ENCODE measurements at places on chromosomes 1 and 21.

GRCh38 chr1:36480161-36480560, 2.6 kb downstream of the CSF3R start:
- no peak for DNase-seq

DNA sequence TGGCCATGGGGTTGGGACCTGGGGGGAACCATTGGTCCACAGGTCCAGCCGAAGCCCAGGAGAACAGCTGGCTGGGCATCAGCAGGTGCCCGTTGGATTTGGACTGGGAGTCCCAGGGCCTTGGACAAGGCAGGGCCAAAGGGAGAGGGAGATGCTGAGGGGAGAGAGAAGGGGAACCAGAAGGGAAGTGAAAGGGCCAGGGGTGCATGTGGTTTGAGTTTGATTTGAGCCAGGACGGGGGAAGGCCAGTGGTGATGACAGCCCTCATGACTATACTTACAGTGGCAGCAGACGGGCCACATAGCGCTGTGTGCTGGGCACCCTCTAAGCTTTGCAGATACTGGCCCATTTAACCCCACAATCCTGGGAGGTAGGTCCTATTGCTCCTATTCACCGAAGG, 18.8 kb downstream of the AGRN start:
- DNase-seq = no peak

DNA sequence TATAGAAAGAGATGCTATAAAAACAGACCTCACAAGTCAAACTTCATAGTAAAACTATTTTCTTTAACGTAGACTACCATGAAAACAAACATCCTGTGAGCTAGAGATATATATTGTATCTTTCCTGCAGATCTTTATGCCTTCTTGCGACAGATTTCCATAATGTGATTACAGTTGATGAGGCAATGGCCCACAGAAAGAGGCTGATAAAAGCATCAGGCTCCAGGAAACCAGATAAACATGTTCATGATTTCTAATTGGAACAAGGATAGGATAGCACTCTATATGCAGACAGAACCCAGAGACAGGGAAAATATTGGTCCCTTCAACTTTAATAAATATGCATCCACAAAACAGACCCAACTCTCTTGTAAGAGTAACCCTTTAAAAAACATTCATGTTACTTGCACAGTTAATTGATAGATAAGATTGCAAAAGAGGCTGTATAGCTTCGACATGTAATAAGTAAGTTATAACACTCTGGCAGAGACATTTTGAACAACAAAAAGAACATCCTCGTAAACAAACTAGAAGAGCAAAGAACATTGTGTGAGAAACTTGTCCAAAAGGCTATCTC, 329.4 kb downstream of the AGBL4 start:
- DNase-seq = no peak

DNA sequence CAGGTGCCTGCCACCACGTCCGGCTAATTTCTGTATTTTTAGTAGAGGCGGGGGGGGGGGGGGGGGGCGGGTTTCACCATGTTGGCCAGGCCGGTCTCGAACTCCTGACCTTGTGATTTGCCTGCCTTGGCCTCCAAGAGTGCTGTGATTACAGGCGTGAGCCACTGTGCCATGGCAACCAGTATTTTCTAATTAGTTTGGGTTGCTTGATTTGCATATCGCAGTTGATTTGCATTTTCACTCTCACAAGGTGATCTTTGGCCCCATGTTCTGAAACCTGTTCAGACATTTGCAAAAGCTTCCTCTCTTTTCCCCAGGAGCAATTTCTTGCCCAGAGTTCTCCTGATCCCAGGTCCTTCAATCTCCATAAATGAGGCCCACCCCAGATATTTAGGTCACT, 1.7 kb downstream of the TOR3A start:
- no peak for DNase-seq

GRCh38 chr1:172324086-172324485, 96.4 kb upstream of the C1orf105 start:
- DNase-seq = no peak

- no peak for DNase-seq
These were observed 15.5 kb downstream of the EEIG2 start for GRCh38 chr1:108575375-108575774.

DNA sequence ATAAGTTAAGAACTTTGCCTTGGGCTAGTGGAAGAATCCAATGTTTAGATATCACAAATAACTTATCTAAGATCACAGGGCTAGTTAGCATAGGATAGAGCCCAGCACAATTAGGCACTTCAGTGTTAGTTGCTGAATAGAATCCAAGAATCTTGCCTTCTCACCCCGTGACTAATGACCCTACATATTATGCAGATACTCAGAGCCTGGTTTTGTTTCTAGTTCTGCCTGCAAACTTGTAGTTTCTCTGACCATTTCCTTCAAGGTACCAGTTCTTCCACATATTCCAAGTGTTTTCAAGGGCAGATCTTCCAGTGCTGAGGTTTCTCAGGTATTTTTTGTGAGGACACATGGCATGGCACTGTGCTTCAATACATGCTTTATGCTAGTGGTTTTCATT, 239.3 kb downstream of the KCNK2 start:
- no peak for DNase-seq

GRCh38 chr1:211813590-211813989, 17.0 kb downstream of the LPGAT1 start:
- no peak for DNase-seq

- no peak for DNase-seq
These were observed 40.6 kb downstream of the CAPN2 start for GRCh38 chr1:223752721-223753515.

- DNase-seq = no peak
These were observed 119.6 kb upstream of the ERRFI1 start for GRCh38 chr1:8145545-8146202.

DNA sequence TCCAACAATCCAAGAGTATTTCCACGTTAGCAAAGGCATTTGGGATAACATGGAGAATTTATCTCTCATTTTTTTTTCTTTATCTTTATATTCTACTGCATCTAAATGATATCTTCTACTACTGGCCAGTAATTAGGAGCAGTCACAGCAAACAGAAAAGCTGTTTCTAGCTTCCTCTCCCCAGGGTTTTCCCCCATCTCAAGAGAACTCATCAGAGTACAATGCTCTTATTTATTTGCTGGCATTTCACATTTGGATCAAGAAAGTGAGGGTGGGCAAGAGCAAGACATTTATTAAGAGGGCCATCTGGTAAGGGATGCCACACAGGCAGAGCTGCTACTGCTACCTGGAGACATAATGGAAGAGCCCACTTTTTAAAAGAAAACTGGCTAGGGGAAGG, 368.2 kb downstream of the USH2A start:
- DNase-seq = no peak
